ENCODE measurements at places on chromosomes 16 and 17.

DNA sequence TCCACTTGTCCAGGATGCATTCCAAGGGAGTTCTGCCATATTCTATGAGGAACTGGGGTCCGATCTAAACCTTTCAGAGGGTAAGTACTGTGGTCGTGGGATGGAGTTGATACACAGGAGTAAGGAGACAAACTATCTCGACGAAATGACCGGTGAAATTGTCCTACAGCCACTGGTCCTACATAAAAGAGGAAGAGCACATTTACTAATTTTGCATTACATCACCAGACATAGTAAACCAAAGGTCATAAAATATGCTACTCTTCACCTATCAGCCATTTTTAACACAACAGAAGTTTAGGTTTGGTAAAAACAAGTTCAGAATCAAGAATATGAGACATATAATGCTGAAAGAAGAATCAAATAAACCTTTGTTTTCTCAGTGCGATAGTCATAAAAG is 8.1 kb downstream of the HSF5 start:
- no peak for DNase-seq

- no peak for DNase-seq
These were observed 232.0 kb downstream of the SNX29 start for GRCh38 chr16:12208341-12209035.

DNA sequence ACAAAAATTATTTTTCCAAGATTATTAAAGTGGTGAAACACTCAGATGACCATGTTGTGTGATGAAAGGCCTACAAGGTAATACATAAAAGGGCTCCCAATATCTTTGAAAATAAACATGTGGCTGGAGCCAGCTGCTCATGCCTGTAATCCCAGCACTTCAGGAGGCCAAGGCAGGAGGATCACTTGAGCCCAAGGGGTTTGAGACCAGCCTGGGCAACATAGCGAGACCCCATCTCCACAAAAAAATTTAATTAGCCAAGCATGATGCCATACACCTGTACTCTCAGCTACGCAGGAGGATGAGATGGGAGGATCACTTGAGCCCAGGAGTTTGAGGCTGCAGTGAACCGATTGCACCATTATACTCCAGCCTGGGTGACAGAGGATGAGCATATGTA is 26.8 kb downstream of the SIAH1 start:
- DNase-seq, result no peak

GRCh38 chr17:50679008-50679544 is 28.6 kb downstream of the ANKRD40 start:
- DNase-seq, result no peak

GRCh38 chr16:73196670-73197069 is 148.7 kb upstream of the ZFHX3 start:
- DNase-seq, result no peak
